ENCODE measurements at places on chromosomes 3 and 15. TPM values are rescaled to one million over a fixed set of nuclear protein-coding genes. Genes with fewer than 3 reads are reported as not detected.

DNA sequence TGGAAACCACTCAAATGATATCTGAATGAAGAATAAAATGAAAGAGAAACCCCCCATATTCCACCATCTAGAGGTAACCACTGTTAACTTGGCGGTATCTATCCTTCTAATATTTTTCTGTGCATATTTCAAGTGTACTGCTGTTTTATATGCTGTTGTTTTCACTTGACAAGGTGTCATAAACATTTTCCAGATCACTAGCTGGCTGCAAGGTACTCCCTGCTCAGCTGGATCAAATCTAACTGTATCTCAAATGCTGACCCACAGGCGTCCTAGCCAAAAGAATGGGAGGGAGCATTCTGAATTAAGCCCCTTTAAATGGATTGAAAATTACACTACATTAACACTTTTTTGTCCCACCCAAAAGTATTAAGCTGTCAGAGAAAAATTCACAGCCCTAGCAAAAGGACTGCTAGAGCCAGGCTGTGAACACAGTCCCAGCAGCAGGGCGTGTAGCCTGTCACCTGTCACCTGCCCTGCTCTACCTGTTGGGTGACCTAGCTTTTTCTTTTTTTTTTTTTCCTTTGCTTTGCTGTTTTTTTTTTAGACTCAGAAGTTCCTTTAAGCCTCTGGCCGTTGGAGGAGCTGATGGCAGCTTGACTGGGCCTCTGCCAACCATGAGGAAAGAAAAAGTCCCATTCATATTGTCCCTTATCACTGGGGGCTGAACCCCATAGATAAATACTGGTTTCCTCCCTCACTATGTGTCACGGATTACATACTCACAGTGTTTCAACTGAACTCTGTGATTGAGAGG is 93.7 kb upstream of the TSC22D2 start:
- H3K4me3 ChIP-seq: no peak overlapping the region
- H3K27me3 ChIP-seq: no peaks in the 10 kb centered on the region
- DNase-seq: no peak
- H3K4me1 ChIP-seq: no peaks in the 10 kb centered on the region

Gene TRIM59
- total RNA-seq: 25.5 TPM

DNA sequence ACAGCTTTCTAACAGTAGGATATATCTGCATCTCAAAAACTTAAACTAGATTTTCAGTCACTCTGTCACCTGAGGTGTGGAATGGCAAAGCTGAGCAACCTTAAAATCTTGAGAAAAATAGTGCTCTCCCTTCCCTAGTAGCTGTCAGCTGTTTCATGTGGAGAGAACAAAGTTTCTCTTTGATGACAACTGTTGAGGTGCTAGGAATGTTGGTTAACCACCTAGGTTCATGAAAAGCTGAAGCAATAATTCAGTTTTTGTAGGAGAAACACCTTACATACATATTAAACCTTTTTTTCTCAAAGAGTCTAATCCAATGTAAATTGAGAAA is 40.8 kb downstream of the TCF12 start:
- no peaks in the 10 kb centered on the region for H3K27me3 ChIP-seq
- peaks cover 8% of the 10 kb centered on the region for H3K36me3 ChIP-seq
- no peak overlapping the region for H3K4me3 ChIP-seq
- H3K4me1 ChIP-seq: peaks cover 44% of the 10 kb centered on the region

Gene CCDC33
- not detected for total RNA-seq

Gene LIPH
- 0.40 TPM for total RNA-seq

- no peak for DNase-seq
- H3K36me3 ChIP-seq: no peaks in the 10 kb centered on the region
- no peaks in the 10 kb centered on the region for H3K27me3 ChIP-seq
- H3K4me1 ChIP-seq: peaks cover 66% of the 10 kb centered on the region
- no peak overlapping the region for H3K27ac ChIP-seq
These were observed 115.7 kb downstream of the PDZRN3 start for GRCh38 chr3:73509066-73509465.

- H3K27me3 ChIP-seq: no peaks in the 10 kb centered on the region
- H3K36me3 ChIP-seq: no peaks in the 10 kb centered on the region
- no peak overlapping the region for H3K27ac ChIP-seq
- DNase-seq: no peak
- H3K4me1 ChIP-seq: peaks cover 9% of the 10 kb centered on the region
- no peak overlapping the region for H3K4me3 ChIP-seq
These were observed 376.0 kb upstream of the PDZRN3 start for GRCh38 chr3:74000725-74001124.

Gene RTP1
- total RNA-seq: not detected

GRCh38 chr3:170889630-170890029 is 18.8 kb downstream of the EIF5A2 start:
- no peak for DNase-seq
- H3K4me3 ChIP-seq: no peak overlapping the region
- no peaks in the 10 kb centered on the region for H3K36me3 ChIP-seq
- no peaks in the 10 kb centered on the region for H3K27me3 ChIP-seq

DNA sequence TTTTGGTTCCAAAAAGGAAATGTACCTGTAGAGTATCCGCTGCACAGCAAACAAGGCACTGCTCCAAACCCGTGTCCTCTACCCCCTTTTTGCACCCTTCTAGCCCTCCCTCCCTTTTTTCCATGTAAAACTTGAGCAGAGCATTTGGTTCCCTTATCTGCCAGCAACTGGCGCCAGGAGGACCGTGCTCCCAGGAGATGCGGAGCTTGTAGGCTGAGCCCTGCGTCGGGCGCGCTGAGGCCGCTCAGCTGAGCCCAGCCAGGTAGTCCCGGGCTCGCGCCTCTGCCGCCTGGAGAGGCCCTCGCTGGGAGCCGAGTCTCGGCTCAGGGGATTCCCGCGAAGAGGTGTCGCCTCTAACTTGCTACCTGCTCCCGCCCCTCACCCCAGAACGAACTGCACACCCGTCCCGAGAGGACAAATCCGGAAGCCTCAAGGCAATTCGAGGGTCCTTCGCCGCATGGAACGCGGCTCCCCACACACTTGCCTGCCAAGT is 575 bp downstream of the TRPM7 start:
- no peak for DNase-seq
- H3K4me3 ChIP-seq: peak overlapping the region; percentile 100
- H3K4me1 ChIP-seq: peaks cover 52% of the 10 kb centered on the region

DNA sequence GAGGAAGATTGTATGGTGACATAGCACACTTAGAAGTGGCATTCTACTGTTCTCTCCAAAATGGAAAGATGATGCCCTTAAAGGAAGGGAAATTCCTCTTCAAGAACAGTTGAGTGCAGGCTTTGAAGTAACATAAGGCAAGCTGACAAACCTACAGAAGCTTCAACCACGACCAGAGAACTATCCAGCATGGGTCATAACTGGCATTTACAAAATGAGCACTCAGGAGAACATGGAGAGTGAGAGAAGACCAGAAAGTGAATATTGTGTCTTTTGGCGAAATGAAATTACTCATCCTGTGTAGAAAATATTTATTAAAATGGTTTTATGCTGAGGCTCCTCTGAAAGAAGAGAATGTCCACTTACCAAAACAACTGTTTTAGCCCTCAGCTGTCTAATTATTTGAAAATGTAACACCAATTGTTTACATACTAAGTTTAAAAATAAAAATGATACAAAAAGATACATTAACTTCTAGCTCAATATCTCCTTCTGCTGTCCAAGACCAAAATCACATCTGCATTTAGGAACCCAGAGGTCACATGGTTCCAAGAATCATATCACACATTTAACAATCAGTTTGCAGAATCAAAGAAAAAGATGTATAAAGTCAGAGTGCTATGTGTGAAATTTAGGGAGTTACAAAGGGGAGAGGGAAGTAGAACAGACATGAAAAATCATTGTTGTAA is 216.9 kb downstream of the ATP8B4 start:
- no peak overlapping the region for H3K4me3 ChIP-seq
- peak overlapping the region; percentile 89 for H3K27ac ChIP-seq
- H3K27me3 ChIP-seq: no peaks in the 10 kb centered on the region
- H3K4me1 ChIP-seq: peaks cover 30% of the 10 kb centered on the region
- H3K36me3 ChIP-seq: no peaks in the 10 kb centered on the region

- no peak overlapping the region for H3K27ac ChIP-seq
- H3K27me3 ChIP-seq: no peaks in the 10 kb centered on the region
- no peaks in the 10 kb centered on the region for H3K4me1 ChIP-seq
- no peak overlapping the region for H3K4me3 ChIP-seq
These were observed 536.8 kb downstream of the PYDC2 start for GRCh38 chr3:191997579-191998268.

Gene C3orf18
- 5.8 TPM for total RNA-seq

All from chondrocyte (in vitro differentiated cells).